ENCODE measurements at places on chromosomes 5 and 9.

DNA sequence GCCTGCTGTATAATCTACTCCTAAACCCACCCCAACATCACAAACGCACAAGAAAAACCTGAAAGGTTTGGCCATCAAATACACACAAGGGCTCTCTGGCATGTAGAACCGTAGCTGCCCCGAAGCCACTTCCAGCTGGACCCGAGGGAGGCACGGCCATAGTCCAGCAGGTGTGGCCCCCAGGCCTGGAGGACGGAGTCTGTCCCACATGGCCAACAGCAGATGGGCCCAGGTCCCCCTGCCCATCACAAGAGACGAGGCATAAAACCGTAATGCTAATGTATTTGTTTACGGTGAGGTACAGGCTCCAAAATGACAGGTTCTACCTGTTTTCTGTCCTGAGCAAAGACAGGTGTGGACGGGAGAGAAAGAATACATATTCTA, 234.2 kb downstream of the SYK start:
- DNase-seq = no peak

GRCh38 chr9:122227575-122227900, 1.2 kb downstream of the LHX6 start:
- DNase-seq = no peak

DNA sequence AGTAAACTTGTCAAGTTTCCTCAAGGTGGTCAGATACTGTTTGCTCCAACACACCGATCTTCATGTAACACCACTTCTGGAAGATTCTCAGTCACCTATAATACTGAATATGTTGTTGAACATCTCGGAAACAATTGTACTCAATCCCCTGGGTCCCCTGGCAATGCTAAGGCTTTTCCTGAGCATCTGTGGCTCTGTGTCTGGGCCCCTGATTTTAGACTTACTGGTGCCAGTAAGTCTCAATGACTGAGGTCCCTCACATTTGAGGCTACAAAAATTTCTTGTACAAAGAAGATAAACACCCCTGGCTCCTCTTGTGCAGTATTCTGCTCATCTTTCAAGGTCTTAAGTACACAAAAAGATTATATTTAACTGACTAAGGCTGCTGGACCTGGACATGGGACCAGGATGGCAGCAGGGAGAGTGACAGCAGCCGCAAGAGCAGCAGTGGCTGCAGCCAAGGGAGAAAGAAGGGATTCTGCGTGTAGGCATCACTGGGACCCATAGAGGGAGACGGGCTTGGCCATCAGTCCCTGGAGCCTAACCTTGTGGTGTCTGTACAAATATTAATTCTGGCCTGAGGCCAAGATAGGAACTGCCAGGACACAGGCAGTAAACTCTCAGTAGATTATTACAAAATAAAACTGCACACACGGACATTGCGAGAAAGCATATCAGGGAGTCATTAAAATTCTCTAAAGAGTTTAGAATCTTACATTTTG, 49.0 kb upstream of the TNPO1 start:
- DNase-seq = no peak

GRCh38 chr5:168286386-168286785, 5.1 kb upstream of the WWC1 start:
- DNase-seq = peak; percentile 85

GRCh38 chr9:80437091-80437640, 865.4 kb downstream of the TLE4 start:
- no peak for DNase-seq

DNA sequence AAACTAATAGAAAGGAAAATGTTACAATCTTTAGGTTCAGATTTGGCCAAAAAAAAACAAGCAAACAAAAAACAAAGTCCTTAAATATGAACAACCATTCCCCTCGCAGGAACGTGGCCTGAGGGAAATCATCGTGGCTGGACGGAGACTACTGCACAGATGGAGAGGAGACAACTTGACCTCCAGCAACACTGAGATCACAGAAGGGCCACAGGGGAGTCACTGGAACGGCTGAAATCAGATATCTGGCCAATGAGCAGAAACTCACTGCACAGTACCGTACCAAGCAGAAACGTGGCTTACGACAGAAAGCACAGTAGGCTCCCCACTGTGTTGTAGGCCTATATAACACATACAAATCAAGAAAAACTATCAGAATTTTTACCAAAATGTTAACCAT, 27.7 kb downstream of the CAMSAP1 start:
- no peak for DNase-seq

DNA sequence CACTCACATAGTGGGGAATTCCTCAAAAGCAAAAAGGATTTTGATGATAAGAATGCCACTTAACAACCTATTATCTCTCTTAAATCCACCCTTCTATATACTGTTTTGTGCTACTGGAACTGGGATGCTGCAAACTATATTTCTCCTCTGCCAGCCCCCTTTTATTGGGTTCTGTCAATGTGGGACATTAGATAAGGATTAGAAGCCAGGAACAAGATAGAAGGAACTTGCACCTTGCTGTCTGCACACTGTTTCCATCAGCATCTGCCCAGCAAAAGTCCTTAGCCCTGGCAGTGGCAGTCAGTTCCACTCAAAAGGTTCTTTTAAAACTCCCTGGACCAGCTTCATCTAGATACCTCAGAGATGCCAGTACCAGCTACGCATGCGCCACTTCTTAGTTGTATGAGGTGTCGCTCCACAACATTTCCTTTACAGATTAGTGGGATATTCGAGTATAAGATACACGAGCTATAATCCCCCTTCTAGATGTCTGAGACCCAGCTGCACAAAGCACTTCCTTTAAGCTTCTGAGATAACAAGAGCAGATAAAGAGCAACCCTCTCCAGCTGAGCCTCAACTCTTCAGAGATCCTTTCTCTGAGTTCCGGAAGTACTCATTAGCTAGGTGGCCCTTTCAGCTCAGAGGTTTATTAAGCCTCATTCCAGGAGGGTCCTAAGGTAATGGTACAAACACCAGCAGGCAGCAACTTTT, 45.3 kb downstream of the CERT1 start:
- no peak for DNase-seq

- DNase-seq = no peak
Measured at GRCh38 chr5:71907608-71908145, 188.6 kb downstream of the CARTPT start.

DNA sequence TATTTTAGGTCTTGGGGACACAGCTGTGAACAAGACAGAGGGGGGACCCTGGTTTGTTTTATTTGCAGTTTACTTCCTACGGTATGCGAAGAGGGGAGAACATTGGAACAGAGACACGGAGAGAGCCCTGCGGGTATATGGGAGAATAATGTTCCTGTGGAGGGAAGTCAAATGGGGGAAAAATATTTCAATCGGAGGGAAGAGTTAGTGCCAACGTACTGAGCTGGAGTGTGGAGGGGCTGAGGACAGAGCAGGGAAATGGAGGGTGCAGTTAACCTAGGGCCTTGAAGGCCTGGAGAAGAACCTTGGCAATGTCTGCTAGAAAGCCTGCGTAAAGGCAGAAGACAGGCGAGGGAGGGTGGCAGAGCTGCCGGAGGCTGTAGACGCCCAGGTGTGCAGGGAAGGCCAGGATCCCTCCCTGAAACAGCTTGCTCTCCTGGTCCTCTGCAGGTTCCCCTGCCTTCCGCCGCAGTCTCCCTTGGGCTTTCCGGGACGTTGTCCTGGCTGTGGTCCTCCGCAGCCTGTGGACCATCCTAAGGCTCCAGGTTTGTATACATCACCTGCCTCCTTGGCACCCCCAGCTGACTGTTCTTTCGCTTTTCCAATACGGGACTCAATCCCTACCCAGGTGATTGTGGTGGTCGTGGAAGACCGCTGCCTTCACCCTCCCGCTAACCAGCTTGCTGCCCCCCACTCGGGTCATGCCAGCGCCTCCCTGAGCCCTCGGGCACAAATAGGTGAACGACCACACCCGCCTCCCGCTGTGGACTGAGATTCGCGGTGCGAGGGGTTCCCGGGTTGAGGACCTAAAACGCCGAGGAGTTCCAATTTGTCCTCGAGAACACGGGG, 1.9 kb upstream of the RACK1 start:
- no peak for DNase-seq

- DNase-seq = peak; percentile 96
Measured at GRCh38 chr9:132214027-132214622, 52.3 kb downstream of the NTNG2 start.

DNA sequence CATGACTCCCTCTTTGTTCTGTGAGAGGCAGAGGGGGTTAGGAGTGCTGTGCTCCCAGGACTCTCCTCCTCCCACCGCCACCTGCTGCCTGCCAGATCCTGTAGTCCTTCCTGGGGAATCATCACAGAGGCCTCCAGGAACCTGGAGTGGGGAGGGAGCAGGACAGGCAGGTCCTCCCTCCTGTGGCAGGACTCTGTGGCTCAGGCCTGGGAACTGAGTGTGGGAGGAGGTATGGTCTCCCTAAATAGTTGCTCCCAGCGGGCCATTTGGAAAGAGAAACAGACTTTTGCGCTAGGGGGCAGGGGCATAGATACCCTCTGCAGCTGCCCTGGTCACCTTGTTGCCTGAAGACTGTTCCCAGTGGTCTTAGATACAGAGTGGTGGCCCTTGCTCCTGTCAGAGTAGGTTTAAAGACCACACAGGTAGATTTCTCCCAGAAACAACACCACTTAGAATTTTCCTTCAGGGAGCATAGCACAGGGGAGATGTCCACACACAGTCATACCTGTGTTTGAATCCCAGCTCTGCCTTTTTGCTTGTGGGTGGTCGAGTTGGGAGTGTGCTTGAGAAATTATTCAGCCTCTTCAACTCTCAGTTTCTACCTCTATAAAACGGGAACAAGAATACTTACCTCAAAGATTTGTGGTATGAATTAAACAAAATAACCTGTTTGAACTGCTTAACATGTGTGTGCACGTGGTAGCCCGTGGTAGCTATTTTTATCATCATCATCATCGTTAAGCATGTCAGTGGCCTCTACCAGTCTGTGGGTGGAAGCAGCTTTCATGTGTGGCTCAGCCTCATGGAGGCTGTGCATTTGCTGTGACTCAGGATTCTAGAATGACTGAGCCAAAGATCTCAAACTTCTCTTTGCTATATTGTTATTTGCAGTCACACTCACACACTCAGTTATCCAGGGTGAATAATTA, 55.8 kb downstream of the SLC22A5 start:
- DNase-seq = peak; percentile 19

DNA sequence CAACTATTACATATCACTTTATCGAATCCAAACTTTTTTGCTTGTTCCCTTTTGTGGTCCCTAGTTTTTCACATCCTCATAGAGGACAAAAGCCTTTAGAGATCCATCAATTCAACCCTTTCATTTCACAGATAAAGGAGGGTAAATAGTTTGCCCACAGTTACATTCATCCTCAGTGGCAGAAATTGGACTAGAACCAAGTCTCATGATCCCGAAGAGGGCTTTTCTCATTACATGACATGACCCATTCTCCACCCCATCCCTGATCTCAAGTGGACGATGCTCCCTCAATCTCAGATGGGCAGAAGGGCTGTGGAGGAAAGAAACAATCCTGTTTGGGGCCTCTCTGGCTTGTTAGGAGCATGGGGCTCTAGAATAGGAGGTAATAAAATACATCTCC, 23.1 kb downstream of the TICAM2 start:
- DNase-seq = no peak

GRCh38 chr5:18091758-18092157, 457.5 kb downstream of the TAF11L14 start:
- DNase-seq = no peak

- no peak for DNase-seq
Measured at GRCh38 chr9:108978205-108978604, 35.1 kb downstream of the CTNNAL1 start.

- no peak for DNase-seq
Measured at GRCh38 chr9:84815554-84815953, 146.0 kb downstream of the NTRK2 start.

- DNase-seq = no peak
Measured at GRCh38 chr5:95070453-95070852, 214.4 kb downstream of the MCTP1 start.

- DNase-seq = peak; percentile 70
Measured at GRCh38 chr5:7422316-7423106, 26.6 kb downstream of the ADCY2 start.

- peak; percentile 87 for DNase-seq
Measured at GRCh38 chr9:135077497-135078200, 9.8 kb upstream of the OLFM1 start.

DNA sequence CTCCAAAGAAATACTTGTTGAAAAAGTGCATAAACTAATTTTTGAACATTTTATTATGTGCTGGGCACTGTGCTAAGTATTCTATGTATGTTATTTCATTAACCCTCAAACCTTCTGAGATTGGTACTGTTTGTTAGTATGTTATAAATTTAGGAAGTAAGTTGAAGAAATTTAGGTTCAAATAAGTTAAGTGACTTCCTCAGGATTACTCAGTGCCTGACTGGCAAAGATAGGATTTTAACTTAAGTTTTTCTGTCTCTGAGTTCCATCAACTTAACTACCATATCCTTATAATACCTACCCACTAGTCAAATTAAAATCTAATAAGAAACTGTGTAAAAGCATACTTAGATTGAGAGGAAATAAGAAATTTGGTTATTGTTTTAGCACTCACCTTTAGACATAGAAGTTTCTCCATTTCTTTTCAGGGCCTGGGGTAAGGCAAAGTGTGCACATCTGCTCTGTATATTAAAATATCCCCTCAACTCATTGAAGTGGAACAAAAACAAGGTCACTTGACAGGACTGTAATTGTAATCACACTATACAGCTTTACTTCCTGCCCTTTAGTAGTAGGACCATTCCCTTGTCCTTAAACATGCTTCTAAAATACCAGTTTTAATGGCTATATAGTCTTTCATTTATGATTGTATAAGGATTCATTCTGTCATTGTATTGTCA, 15.2 kb downstream of the TGFBR1 start:
- no peak for DNase-seq

DNA sequence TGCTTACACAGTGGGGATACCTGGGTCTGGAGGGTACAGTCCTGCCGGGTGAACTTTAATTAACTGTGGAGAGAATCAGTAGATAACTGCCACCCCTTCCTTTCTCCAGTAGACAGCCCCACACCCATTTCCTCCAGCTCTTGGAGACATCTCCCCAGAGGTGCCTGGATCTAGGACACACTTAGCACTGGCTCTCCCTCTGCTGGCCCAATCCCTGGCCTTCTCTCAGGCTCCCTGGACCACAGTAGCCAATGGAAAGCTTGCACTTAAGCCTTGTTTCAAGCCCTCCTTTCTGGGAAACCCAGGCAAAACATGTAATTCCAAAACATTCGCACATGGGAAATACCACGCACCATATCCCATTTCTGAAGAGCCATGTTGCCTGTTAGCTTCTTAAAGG, 169.2 kb upstream of the GAS1 start:
- DNase-seq = no peak

DNA sequence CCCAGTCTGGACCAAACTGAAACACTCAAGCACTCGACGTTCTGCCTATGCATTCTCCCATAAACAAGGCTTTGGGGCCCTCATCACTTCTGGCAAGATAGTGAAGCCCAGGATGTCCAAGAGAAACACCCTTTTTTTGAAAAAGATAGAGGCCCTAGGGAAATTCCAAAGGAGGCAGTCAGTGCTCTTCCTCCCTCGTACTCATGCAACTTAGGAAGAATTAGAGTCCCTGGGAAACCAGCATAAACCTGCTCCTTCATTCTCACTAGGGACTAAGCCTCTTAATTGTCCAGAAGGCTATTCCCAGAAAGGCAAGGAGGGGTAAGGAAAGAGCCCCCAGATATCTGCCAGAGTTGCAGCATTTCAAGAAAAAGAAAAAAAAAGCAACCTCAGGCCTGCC, 7.8 kb upstream of the RUSC2 start:
- DNase-seq = no peak

- DNase-seq = no peak
Measured at GRCh38 chr9:33934188-33934878, 114.4 kb downstream of the UBAP2 start.

GRCh38 chr9:113261917-113262671, 13.3 kb downstream of the CDC26 start:
- DNase-seq = peak; percentile 58

GRCh38 chr9:91342575-91342974, 19.1 kb downstream of the AUH start:
- DNase-seq = no peak

- DNase-seq = no peak
Measured at GRCh38 chr5:38782180-38782835, 63.5 kb upstream of the OSMR start.

Data from islet precursor cell (in vitro differentiated cells).